NCI-H2171 treated with DMSO at 0.1 percent for 48 hours (cell line): ENCODE measurements at places on chromosomes 4 and X.

DNA sequence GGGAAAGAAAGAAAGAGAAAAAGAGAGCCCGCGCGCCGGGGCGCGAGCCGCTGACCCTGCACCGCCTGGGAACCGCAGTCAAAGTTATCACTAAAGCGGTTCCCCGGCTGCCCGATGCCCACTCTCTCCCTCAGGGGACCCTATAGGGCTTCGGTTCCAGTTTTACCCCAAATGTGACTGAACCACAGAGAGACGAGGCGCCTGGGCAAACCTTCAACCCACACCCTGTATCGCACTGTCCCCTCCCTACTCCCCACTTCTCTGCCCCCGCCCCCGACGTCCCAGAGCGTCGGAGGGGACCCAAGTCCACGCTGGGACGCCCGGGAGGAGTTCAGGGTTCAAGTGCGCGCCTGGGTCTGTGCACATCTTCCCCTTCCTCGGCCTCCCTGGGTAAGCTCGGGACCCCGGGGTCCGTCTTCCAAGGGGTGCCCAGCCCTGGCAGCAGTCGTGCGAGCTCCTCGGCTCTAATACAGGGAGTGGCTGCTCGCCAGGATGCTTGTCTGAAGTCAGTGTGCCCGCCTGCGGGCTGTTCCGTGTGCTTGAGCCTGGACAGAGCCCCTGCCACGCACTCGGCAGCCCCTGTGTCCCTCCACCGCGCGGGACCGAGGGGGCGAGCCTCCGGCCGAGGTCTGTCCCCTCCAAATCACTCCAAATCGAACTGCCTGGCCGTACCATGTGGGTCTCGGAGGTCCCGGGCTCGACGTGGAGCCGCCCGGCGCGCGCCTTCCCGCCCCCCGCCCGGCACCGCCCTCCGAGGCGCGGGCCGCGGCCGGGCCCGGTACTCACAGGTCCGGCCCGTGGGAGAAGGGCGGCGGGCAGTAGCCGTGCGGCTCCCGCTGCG, 960 bp downstream of the TRPC3 start:
- no peak for DNase-seq

DNA sequence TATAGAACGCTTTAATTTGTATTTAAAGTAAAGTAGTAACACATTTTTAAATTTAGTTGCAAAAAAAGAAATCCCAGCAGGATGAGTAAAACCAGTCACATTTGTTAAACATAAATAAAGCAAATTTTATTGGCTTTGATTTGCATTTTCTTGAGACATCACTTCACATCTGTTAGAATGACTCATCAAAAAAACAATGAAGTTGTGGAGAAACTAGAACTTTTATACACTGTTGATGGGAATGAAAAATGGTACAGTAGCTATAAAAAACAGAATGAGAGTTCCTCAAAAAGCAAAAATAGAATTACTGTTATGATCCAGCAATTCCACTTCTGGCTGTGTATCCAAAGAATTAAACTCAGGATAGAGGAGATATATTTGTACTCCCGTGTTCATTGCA, 454.0 kb upstream of the KLHL4 start:
- no peak for DNase-seq

DNA sequence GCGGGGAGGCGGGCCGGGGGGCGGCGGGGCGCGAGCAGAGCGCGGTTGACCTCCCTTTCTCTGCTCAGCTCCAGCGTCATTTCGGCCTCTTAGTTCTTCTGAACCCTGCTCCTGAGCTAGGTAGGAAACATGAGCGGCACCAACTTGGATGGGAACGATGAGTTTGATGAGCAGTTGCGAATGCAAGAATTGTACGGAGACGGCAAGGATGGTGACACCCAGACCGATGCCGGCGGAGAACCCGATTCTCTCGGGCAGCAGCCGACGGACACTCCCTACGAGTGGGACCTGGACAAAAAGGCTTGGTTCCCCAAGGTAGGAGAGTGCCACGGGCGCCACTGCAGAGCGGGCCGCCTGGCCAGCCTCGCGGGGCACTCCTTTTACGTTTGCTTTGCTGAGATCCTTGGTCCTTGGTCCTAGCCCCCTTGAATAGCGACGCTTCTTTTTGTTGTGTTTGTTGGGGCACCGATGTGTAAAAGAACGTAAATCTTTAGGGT, at the start of gene HTATSF1:
Gene HTATSF1 (plus strand): TSS at position 37 of the 497 bp plus-strand sequence. CDS start 93 bp downstream, at position 130.
- no peak for DNase-seq

- no peak for DNase-seq
Measured at GRCh38 chr4:61070269-61070668, 129.9 kb upstream of the ADGRL3 start.

GRCh38 chrX:10821293-10821692, 200.9 kb upstream of the MID1 start:
- DNase-seq = no peak

GRCh38 chr4:123593655-123594054, 197.1 kb downstream of the SPRY1 start:
- DNase-seq = no peak

GRCh38 chrX:21004835-21005234, 369.4 kb upstream of the CNKSR2 start:
- no peak for DNase-seq

GRCh38 chrX:107654872-107655761, 26.8 kb downstream of the PRPS1 start:
- DNase-seq = peak; percentile 14

- no peak for DNase-seq
Measured at GRCh38 chr4:8157944-8158709, 486 bp downstream of the ABLIM2 start.

DNA sequence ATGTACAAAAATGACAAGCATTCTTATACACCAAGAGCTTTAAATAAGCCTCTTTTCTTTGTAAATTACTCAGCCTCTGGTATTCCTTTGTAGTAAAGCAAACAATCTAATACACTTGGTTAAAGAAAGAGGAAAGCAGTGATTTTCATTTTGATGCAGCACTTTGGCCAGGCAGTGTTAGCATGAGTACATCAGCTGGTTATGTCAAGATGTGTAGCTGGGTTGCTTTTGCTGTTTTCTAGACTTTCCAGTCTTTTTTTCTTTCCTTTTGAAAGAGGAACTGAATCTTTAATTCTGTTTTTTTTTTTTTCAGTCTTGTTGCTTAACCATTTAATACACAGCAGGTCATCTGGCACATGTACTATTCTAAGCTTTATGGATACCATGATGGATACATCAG, 167.1 kb upstream of the AADAT start:
- DNase-seq = no peak

DNA sequence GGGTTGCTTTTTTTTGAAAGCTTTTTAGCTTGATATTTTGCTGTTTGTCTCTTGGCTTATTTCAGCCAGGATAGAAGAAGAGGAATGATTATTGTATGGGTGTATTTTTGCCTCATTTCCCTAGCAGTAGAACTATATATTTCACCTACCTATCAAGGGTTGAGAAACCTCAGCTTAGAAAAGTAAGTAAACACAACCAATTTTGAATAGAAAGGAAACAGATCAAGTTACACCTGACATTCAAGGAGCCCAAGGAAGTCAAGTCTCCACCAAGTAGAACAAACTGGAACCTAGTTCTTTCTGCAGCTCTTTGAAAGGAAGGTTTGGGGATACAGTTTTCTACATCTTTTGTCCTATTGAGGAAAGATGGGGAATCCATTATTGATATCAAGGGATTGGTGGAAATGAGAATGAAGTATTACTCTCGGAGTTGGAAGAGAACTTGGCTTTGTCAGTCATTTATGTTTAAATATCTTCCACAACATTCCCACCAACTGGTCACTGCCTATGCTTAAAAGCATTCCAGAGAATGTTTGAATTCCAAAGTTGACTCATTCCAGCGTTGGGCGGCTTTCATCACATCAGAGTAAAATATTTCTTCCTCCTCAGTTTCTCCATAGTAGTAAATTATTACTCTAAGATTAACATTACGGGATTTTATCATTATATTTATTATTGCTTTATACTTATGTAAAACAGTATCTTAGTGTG, 207.8 kb upstream of the CNKSR2 start:
- no peak for DNase-seq

DNA sequence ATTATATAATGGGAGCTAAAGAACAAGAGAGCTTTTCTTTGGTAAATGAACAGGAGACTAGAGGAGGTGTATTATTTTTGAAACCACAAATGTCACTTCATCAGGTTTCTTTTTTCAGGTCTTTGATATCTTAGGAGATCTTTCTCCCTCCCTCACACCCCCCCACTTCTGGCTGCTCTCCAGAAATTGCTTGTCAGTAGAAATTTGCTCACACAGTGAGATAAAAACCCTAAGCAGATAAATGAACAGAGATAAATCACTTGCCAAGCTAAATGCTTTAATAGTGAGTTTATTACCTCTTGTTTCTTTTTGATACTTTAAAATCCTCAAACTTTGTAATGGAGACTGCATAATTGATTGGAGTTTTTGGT, 421.2 kb upstream of the TENM3 start:
- no peak for DNase-seq

DNA sequence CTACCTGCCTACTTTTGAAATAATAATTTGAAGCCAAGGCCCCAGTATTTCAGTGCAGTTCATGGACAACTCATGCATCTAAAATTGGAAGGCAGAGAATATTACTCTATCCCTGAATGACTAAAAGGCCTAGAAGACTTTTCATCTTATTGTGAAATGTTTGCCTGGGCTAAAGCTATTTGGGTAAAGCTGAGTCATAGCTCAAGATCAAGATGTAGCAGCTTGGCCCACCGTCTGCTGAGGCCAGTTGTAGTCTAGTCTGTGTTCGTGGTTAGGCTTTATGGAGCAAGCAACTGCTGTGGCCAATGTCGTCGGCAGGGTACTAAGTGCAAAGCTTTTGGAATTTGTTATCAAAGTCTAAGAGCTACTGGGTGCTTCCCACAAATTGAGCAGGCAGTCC, 929.1 kb downstream of the RAB28 start:
- DNase-seq = no peak

DNA sequence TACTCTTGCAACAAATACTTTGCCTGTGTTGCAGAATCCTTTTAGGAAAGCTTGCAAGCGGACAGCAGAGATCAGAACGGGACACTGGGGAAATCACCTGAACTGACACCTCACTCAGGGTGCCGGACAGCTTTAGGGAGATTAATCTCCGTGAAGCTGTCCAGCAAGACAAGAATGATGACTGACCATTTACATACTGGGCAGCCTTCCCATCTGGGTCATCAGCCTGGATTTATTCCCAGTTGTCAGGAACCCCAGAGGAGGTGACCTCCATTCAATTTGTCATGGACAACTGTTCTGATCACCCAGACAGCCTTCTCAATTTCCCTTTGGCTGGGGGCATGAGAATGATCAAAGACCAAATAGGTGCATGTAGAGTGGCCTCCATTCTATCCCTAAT, 93.0 kb upstream of the EGFL6 start:
- DNase-seq = no peak

- no peak for DNase-seq
Measured at GRCh38 chr4:136025540-136025939, 1506.8 kb downstream of the PCDH18 start.

GRCh38 chrX:97027384-97027922, 143.7 kb downstream of the RPA4 start:
- DNase-seq = no peak

DNA sequence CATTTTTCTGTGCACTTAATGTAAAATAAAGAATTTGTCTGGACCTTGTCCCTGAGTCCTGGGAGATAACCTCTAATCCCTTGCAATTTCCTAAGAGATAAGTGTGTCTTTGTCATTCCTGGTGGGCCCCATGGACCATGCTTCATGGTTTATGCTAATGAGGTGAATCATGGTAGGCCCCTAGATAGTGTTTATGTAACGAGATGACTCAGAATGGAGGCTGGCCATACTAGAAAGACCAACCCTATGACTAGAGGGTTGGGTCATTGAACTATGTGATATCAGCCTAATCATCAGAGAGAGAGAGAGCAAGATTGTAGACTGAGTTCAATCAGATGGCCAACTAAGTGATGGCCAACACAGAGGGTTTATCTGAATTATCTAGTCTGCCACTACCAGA, 64.2 kb upstream of the NHSL2 start:
- DNase-seq = no peak

- DNase-seq = peak; percentile 32
Measured at GRCh38 chrX:8191022-8191421, 20.0 kb upstream of the VCX2 start.

GRCh38 chr4:5982156-5982973, 35.9 kb downstream of the C4orf50 start:
- DNase-seq = no peak

DNA sequence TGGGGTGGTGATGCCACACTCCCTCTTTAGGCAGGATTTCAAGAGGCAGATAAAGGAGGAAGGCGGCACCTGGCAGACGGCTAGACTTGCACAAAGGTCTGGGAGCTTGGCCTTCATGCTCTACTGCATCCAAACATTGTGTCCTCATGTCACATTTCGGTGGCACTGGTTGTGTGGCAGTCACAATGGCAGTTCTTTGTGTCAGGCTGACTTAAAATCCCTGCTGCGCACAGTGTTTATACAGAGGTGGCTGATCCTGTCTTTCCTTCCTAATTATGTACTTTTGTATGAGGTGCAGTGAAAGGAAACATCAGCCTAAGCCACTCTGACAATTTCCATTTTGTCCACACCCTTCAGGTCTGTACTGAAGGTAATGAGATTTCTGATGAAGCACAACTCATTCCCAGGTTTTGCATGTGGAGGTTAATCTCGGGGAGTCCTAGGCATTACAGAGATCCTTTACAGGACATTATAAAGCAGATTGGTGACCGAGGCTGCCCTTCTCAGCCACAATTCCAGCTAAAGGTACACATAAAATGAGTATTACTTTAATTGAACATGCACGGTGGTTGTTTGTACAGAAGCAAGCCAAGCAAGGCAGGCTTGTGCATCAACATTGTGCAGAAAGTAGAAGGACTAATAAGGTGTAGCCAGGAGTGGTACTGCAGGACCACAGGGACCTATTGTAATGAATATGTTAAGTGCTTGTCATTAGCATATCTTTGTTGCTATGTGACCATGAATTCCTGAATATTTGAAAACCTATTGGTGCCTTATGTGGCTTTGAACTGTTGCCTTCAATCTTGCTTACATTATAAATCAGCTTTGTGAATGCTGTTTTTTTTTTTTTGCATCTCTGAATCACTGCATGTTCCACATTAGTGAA, 147.6 kb downstream of the STK32B start:
- DNase-seq = no peak

GRCh38 chr4:71380788-71381187, 42.0 kb downstream of the SLC4A4 start:
- DNase-seq = peak; percentile 67

DNA sequence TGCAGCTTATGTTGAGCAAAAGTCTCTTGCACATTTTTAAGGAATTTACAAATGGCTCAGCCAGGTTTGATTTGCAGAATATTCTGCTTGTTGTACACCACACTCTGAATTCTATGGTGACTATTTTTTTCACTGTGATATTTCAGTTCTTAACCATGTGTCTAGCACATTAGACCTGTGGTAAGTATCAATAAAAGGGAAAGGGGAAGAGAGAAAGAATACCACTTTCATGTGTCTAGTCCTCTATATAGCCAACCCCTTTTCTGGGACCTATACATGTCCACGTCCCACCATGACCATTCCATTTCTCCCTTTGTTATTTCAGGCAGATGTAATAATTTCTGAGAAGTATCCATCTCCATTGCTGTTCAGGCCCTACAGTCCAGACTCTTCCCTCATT, 121.3 kb upstream of the PNPLA4 start:
- DNase-seq = no peak

- no peak for DNase-seq
Measured at GRCh38 chrX:69010339-69010738, 154.9 kb downstream of the PJA1 start.
